ENCODE measurements at places on chromosomes 6 and 20.

DNA sequence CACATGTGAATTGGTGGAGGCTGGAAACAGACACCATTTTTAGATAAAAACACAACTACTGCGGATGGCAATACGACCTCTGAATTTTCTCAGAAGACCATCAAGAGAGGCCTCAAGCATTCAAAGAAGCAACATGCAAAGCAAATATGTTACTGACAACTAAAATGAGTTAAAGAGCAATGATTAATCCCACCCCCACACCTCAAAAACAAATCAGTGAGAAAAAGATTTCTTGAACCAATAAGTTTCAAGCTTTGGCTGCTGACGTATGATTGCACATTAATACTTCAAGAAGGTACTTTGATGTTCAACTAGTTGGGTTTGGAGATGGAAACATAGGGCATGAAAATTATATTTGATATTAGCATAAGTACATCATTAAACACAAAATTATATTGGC is 982 bp downstream of the MMUT start:
- no peak for DNase-seq

- DNase-seq, result no peak
Measured at GRCh38 chr6:111342913-111343312, 140.1 kb downstream of the REV3L start.

GRCh38 chr20:58306421-58307261 is 2.9 kb upstream of the RAB22A start:
- peak; percentile 41 for DNase-seq

DNA sequence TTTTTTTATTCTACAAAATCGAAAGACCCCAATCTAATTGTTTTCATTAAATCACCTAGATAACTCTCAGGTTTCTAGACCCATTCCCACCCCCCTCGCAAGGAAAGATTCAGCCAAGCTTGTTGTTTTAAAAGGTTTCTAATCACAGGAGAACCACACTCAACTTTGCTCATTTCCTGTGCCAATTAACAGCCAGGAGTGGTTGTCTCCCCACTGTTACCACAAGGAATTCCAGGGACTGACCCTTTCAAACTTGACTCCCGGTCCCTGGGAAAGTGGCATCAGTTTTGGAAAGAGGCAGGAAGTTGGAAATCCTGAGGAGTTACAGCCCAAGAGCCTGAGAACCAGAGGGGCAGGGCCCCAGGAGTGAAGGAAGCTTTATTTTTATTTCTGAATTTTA is 561.3 kb upstream of the JAG1 start:
- DNase-seq, result no peak

DNA sequence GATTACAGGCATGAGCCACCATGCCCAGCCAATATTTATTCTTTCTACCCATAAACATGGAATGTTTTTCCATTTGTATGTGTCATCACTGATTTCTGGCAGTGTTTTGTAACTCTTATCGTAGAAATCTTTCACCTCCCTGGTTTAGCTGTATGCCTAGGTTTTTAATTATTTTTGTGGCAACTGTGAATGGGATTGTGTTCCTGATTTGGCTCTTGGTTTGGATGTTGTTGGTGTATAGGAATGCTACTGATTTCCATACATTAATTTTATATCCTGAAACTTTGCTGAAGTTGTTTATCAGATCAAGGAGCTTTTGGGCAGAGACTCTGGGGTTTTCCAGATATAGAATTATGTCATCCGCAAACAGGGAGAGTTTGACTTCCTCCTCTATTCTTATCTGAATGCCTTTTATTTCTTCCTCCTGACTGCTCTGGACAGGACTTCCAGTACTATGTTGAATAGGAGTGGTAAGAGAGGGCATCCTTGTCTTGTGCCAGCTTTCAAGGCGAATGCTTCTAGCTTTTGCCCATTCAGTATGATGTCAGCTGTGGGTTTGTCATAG is 198.6 kb downstream of the ZDHHC14 start:
- no peak for DNase-seq

- no peak for DNase-seq
Measured at GRCh38 chr6:55882718-55883569, 7.6 kb upstream of the BMP5 start.

GRCh38 chr20:31707994-31708735 is 14.5 kb downstream of the BCL2L1 start:
- DNase-seq, result no peak

- DNase-seq, result no peak
Measured at GRCh38 chr6:136408204-136408603, 118.6 kb upstream of the BCLAF1 start.

- DNase-seq, result no peak
Measured at GRCh38 chr6:44359973-44360372, 17.5 kb downstream of the SPATS1 start.

DNA sequence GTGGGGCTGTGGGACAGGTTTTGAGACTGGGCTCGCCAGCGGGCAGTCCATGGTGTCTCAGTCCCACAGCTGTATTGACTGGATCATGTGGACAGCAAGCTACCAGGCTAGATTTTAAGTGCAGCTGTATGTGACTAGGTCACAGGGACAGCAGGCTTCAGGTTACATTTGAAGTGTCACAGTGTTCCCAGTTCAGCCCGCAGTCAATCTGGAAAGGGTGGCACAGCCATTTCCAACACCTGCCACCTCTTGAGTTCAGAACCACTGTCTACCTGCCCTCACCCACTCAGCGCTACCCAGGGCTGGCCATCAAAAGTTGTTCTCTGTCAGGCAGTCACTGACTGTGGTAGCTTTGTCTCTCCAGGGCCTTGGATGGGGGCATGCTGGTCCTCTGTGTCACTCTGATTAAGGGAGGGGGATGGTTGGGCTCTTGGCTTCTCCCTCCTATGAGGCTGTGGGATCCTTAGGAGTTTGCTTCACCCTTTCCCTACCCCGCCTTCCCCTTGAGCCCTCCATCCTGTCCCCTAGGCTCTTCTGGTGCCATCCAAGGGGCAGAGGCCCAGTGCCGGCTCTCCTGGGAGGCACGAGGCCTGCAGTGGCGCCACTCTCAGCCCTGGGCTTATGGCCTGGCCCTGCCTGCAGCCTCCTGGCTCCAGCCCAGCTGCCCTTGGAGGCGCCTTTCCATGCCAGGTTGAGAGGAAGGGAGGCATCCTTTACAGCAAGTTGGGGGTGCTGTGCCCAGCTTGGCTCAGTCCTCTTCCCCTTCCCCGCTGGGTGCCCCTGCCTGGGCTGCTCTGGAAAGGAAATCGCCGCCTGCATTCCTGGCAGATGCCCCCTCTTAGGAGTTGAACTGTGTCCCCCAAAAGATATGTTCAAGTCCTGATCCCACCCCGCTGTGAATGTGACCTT is 44.9 kb downstream of the PNLDC1 start:
- no peak for DNase-seq

- DNase-seq, result no peak
Measured at GRCh38 chr6:157269261-157269794, 54.0 kb downstream of the TMEM242 start.

GRCh38 chr20:49762940-49763766 is 49.5 kb upstream of the B4GALT5 start:
- DNase-seq, result no peak

GRCh38 chr20:45269754-45270270 is 15.4 kb upstream of the SLPI start:
- no peak for DNase-seq

DNA sequence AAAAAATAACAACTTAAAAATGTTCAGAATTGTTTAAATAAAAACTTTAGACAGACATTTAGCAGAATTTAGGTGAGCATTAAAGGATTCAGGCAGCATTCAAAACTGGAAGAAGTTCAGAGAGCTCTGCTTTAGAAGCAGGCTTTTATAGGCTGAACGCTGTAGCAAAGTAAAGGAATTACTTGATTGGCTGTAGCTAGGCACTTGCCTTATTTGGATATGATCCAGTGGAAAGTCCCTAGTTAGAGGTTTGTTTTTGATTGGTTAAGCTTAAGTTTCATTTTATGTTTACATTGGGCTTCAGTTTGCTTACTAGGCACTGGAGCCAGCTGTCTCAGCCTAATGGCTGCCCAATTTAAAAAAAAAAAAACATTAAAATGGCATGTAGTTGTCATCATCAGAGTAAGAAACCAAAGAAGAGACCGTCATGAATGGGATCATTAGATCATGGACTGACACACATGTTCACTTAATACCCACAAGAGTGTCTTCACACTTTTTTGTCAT is 65.1 kb downstream of the CBFA2T2 start:
- no peak for DNase-seq

GRCh38 chr6:113095841-113096240 is 748.7 kb downstream of the RFPL4B start:
- DNase-seq, result no peak

- no peak for DNase-seq
Measured at GRCh38 chr6:108556866-108557493, 3.7 kb upstream of the FOXO3 start.

DNA sequence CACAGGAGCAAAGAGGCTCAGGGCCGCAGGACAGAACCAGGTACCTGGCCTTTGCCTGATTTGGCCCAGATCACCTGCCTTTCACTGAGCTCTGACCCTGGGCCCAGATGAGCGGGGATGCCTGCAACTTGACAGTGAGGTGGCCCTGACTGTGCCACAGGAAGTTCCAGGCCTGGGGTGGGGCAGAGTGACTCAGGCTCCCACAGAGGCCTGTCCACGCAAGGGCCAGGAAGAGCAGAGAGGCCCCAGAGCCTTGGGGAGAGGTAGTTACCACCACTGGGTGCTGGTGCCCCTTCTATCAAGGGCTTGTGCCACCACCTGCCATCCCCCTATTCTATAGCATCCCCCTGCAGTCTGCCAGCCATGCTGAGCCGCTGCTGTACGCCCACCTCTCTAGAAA is 4.1 kb upstream of the NOL4L start:
- DNase-seq, result no peak

DNA sequence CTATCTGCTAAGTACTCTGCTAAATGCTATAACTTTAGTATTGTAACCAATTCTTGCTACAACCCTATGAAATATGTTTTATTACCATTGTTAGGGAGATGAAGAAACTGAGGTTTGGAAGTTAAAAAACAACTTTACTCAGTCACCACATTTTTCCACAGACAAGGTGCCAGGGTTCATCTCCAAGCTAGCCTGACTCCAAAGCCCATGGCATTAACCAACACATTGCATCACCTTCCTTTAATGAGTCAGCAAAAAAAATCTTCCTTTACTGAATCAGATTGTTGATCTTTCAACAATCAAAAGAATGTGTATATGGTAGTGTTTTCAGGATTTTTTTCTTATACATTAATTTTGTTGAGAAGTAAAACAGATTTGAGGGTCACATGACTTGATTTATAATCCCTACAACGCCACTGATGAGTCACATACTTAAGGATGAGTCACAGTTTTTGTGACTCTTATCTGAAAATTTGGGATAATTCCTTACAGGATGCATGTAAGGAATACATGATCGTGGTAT is 41.5 kb downstream of the MAN1A1 start:
- DNase-seq, result no peak

- no peak for DNase-seq
Measured at GRCh38 chr6:2982426-2983117, 11.2 kb upstream of the SERPINB6 start.

DNA sequence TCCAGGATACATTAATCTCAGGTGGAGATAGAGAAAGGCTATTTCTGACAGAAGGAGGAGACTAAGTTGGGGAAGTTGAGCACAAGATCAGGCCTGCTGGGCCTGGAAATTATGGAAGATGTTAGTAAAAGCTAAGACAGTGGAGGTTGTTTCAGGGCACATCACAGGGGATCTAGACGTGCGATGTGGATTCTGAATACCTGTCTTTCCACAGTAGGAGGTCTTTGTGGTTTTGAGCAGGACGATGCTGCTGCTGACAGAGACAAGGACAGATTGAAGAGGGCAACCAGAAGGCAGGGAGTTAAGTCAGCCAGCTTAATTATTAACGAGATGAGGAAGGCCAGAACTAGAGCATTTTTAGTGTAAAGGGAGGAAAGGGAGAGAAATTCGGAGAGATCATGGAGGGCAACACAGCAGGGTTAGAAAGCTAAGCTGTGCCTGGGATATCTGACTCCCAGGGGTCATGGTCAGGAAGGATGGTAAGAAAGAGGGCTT is 384.9 kb downstream of the MAFB start:
- no peak for DNase-seq

- peak; percentile 58 for DNase-seq
Measured at GRCh38 chr6:170271771-170272314, 19.0 kb downstream of the DLL1 start.

Data from stimulated activated CD4-positive, alpha-beta T cell treated with anti-CD3 and anti-CD28 coated beads, Interleukin-12 subunit alpha, Interleukin-12 subunit beta, amount 100 ng/mL, for 24 hours (primary cell).